Adipocyte (in vitro differentiated cells): ENCODE measurements at places on chromosomes 4 and X.

DNA sequence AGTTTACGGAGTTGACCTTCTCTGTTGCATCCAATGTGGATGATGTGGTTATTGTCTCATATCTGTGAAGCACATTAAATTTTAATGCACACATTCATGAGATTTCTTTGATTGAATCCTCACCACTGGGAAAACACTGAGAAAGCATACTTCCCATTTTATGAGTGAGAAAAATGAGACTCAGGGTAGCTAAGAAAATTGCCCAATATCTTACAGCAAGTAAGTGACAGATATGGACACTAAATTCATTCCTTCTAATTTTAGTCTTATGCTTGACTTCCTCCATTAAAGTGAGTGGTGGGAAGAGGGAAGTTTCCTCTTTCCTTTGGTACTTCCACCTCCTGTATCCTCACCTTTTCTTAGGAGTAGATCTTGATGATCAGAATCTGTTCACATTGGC is 504.8 kb upstream of the BOD1L1 start:
- no peak for DNase-seq

- DNase-seq, result no peak
These were observed 412.1 kb upstream of the RASGEF1B start for GRCh38 chr4:81883530-81884450.

DNA sequence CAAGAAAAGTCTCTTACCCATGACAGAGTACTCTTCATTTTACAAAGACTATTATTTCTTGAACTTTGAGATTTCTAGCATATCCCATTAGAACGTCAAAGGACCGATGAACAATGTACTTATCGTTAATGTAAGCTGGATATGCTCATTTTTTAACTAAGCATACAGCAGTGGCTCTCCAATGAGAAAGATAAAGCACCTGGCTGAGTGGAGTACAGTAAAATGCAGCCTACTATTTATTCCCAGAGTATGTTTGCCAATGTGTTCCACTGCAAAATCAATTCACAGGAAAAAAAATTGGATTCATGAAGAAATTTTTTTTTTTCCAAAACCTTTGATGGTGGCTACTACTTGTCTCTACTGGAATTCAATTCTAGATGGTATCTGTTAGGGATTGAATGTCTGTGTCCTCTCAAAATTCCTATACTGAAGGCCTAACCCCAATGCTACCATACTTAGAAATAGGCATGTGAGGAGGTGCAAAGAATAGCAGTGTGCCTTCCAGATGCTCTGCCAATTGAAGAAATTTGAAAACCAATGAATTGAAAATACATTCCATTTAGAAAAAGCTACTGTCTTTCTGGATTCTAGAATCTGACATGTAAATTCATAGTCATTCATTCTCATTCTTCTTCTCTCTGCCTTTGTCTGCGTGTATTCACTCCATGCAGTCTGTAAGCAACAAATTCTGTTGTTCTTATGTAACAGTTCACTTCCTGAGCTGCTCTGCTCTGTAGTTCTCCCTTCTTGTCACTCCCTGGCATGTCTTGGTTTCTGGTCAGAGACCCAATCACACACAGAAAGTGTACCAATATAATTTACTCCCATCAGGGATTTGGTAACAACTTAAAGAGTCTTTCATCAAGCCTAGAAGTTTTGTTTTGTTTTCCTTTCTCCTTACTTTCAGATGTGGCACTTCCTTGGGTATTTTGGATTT is 61.4 kb downstream of the PAPSS1 start:
- no peak for DNase-seq

- peak; percentile 57 for DNase-seq
These were observed 1.2 kb downstream of the PRPS1 start for GRCh38 chrX:107629540-107629909.

DNA sequence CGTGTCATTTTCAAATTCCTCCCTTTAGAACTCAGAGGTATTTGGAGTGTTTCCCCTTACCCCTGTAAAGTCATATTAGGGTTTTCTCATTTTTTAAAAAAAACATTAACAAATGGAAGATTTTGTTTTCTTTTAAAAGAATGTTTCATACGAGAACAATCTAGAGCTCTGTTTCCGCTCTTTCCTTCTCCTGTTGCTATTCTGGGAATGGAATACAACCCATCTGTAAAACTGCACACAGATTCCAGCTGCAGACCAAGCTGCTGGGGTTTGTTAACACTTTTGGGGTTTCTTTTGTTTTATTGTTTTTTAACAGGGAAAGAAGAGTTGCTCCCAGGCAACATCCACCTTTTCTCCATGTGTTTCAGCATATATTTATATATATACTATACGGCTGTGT is 61.3 kb downstream of the HCCS start:
- DNase-seq, result no peak

- DNase-seq, result peak; percentile 28
These were observed 38.6 kb downstream of the PTCHD1 start for GRCh38 chrX:23373129-23373804.

- no peak for DNase-seq
These were observed 50.9 kb upstream of the CPLX1 start for GRCh38 chr4:876780-877179.

DNA sequence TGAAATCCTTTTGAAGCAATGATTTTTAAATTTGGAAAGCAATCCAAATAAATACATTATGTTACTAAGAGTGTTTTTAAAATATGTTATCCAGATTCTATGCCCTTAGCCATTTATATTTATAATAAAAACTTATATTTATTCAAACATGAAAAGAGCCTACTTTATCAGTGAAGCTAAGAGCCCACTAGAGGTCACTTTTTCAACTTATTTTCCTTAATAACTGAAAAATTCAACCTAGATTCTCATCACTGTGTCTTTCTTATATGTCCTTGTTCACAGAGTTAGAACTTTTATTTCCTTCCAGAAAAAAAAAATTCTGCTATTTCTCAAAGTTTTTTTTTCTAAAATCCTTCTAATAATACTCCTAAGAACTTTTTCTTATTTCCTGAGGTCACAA is 23.9 kb downstream of the PRDM8 start:
- peak; percentile 82 for DNase-seq

- DNase-seq, result no peak
These were observed 249.8 kb upstream of the ANXA10 start for GRCh38 chr4:167842487-167842886.

- DNase-seq, result no peak
These were observed 116.9 kb downstream of the RAB28 start for GRCh38 chr4:13367244-13367643.

GRCh38 chr4:87805971-87806370 is 6.6 kb downstream of the IBSP start:
- peak; percentile 27 for DNase-seq
